ENCODE measurements at places on chromosomes 1 and 21.

DNA sequence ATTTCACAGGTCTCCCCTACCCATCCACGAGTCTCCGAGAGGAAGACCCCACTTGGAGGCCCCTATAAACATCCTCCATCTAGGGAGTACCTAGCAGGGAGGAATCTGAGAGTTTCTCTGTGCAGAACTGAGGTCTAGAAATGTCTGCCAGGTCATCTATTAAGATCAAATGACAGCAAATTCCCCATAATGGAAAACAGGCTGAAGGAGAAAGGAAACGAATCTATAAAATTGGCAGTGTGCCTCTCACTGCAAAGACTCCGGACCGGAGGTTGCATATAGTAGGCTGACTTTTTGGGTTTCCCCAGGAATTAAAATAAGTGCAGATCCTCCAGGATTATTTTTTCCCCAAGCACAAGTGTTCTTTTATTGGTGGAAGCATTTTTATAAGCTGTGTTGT, 57.7 kb downstream of the NMNAT2 start:
- no peak for DNase-seq

GRCh38 chr21:42539931-42540343, 26.3 kb downstream of the SLC37A1 start:
- no peak for DNase-seq

DNA sequence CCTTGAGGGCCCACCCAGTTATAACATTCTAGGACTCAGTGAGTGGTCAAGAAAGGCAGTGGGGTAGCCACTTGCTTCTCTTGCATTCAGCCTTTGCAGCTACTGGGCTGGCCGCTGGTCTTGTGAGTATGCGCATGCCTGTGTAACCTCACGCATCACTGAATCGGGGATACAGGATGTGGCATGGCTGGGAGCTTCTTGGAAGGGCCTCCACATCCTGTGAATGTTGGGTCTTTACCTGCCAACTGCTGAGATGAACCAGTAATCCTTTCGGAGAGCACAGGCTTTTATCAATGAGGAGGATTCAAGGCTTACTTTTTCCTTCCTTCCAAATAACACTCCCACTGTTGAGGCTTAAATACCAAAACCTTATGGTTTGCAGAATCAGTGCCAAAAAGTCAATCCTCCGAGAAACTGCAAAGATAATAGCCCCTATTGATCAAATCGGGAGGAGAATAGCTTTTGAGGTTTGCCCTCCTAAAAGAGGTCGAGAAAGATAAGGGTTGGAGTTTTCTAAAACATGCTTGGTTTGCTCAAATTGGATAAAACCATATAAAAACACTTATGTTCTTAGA, 198.9 kb upstream of the UBE2U start:
- no peak for DNase-seq

GRCh38 chr1:108041360-108042142, 76.6 kb upstream of the VAV3 start:
- DNase-seq: peak; percentile 16

GRCh38 chr1:29786195-29786594, 549.9 kb downstream of the PTPRU start:
- no peak for DNase-seq

DNA sequence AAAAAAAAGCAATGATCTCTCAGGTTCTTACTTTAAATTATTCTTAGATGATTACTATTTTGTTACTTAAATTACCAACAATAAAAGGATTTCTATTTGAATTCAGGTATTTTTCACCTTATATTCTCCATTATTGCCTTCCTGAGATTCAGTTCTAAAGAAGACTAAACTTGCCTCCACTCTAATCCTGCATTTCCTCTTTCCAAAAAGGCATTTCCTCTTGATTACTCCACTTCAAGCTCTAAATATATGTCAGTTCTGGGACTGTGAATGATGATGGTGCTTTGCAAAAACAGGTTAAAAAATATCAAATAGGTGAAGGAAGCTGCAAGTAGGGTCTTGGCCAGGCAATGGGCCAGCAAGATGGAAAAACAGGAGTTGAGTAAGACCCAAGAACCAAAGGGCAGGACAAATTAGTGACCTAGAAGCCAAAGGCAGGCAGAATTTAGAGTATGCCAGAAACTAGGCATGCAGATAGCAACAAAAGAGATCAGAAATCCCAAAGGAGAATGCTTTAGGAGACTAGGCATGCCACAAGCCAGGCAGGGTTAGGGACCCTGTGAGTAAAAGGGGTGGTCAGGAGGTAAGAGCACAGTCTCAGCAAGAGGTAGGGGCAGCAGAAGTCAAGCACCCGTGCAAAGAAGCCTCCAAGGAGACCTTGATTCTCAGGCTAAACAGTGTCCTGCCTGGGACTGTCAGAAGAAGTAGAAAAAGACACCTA, 11.3 kb upstream of the DIPK1A start:
- no peak for DNase-seq

DNA sequence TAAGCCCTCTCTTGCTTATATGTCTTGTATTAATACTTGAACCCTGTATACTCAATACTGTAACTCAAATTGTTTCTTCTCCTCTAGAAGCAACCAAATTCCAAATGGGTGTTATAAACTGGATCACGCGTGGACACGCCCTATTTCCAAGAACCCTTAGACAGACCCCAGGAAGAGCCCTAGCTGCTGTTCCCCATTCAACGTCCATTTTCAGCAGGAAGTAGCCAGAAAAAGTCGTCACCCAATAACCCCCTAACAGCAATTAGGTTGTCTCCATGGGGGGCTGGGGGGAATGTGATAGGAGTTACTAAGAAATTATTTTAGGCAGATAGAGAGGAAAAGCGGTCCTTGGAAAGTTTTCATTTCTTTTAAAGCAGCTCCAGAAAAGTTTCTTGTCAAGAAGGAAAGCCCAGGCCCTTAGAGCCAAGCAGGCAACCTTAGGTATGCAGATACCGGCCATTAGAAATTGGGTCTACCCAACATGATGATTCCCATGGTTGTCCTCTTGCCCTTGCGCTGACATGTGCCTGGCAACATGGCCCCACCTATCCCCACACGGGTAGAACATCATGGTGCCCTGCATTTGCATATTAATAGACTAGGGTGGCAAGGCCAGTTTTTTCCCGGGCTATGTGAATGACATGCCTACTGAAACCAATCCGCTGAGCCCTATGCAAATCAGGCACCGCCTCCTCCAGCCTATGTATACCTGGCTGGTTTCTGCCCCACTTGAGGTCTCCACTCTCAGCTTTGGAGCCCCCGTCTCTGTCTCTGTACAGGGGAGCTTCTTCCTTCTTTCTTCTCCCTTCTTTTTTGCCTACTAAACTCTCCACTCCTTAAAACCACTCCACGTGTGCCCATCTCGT, 4.0 kb upstream of the CD46 start:
- no peak for DNase-seq

DNA sequence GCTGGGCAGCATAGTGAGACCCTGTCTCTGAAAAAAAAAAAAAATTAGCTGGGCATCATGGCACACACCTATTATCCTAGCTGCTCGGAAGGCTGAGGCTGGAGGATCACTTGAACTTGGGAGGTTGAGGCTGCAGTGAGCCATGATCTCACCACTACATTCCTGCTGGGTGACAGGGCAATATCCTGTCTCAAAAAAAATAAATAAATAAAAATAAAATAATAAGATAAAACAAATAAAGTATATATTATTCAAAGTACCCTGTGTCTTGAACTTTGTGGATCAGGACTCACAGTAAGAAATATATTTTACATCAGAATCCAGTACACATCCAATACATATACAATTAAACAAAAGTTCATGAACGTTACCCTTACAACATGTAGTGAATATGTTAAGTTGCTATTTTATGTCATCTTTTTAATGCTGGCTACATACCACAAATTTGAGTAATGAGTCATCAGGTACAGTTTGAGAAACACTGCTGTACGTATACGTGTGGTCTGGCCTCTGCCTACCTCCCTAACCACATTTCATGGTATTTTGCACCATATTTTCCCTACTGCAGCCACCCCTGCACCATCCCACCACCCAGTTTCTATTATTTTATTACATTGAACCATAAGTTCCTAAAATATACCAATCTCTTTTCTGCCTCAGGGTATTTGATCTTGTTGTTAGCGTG, 4.4 kb downstream of the NME7 start:
- peak; percentile 32 for DNase-seq

GRCh38 chr1:209710093-209710492, 5.4 kb downstream of the HSD11B1 start:
- DNase-seq: peak; percentile 16

GRCh38 chr1:33583567-33583966, 111.1 kb downstream of the ZSCAN20 start:
- no peak for DNase-seq

DNA sequence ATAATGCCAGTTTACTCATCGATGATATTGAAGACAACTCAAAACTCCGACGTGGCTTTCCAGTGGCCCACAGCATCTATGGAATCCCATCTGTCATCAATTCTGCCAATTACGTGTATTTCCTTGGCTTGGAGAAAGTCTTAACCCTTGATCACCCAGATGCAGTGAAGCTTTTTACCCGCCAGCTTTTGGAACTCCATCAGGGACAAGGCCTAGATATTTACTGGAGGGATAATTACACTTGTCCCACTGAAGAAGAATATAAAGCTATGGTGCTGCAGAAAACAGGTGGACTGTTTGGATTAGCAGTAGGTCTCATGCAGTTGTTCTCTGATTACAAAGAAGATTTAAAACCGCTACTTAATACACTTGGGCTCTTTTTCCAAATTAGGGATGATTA, 13.7 kb downstream of the GGPS1 start:
- DNase-seq: no peak

DNA sequence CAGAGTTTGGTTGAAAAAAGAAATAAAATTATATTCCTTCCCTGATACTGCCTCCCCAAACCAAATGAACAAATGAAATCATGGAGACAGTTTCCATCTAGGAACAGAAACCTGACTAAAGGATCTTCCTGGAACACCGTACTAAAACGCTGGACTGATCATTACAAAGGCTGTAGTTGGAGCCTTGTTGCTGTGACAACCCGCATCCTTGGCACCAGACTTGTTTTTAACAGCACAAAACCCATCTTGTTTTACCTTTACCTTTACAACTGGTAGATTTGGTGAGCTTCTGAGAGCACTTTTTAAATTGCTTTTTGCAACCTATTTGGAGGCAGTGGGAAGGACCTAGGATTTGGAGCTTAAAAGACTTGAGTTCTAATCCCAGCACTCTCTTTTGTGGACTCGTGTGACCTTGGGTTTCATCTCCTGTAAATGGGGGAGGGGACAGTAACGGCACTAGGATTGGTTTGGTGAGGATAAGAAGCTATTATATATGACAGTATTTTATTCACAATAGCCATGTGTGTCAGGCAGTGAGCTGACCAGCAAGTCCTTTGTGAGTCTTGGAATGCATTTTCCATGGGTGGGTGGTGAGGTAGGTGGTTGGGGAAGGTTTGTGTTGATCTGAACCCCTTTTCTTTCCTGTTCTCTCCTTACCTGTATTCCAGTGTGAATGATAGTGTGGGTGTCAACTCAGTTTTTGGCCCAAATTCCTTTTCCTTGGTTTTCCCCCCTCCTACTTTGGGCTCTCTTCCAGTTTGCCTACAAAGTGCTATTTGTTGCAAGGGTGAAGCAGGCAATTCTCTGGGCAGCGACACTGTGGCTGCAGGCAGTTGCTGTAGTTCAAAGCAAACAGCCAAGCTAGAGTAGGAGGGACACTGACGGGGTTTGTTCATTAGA, 12.6 kb downstream of the LRRC8D start:
- no peak for DNase-seq

DNA sequence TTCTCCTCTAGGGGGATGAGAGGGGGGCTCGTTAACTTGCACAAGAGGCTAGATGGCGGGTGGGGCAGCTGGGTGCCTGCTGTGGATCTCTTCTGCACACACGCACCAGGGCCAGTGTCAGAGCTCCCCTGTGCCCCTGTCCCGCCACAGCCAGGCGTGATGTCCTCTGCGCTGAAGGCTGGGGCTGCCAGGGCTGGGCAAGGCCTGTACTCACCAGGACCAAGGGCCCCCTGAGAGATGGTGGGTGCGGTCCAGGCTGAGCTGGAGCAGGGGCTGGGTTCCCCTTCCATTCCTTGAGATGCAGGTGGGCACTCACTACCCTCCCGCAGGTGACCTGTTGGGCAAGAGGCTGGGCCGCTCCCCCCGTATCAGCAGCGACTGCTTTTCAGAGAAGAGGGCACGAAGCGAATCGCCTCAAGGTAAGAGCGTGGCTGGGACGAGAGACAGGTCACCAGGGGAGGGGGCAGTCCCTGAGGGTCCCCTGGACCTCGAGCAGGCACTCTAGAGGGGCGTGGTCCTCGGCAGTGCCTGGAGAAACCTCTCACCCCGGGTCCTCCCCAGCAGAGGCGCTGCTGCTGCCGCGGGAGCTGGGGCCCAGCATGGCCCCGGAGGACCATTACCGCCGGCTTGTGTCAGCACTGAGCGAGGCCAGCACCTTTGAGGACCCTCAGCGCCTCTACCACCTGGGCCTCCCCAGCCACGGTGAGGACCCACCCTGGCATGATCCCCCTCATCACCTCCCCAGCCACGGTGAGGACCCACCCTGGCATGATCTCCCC, 15.2 kb downstream of the SAMD11 start:
- no peak for DNase-seq

DNA sequence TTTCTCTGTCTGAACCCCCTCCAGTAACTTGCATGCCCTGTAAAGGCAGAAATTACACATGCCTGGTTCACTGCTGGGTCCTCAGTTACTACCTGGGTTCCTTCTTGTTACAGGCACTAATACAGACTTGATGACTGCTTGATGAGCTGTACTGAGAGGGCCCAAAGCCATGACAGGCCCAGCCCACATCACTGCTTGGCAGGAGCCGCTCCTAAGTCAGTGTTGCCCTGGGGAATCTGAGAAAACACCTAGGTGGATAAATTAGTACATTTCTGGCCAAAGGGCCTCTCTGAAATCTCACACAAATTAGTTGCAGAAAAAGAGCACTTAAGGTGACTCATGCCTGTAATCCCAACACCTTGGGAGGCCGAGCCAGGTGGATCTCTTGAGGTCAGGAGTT, 37.8 kb upstream of the IRF2BP2 start:
- no peak for DNase-seq

Measured in GM13977 (cell line).